Urinary bladder (tissue), 4 donors: ENCODE measurements at places on chromosomes 16 and 17. TPM values are rescaled to one million over a fixed set of nuclear protein-coding genes. Genes with fewer than 3 reads are reported as not detected.

Gene PLD6
- 2.8 TPM for total RNA-seq

Gene CLDN6
- total RNA-seq, result not detected

Gene ODAD4
- total RNA-seq, result 1.4 TPM

Gene MMP15
- total RNA-seq, result 10.6 TPM

Gene BEAN1
- 0.85 TPM for total RNA-seq

Gene RAMP2
- total RNA-seq, result 16.0 TPM

Gene CHMP6
- 13.1 TPM for total RNA-seq

Gene HOXB9
- 0.85 TPM for total RNA-seq

Gene TMEM98
- total RNA-seq, result 79.7 TPM

Gene CTRL
- total RNA-seq, result not detected

DNA sequence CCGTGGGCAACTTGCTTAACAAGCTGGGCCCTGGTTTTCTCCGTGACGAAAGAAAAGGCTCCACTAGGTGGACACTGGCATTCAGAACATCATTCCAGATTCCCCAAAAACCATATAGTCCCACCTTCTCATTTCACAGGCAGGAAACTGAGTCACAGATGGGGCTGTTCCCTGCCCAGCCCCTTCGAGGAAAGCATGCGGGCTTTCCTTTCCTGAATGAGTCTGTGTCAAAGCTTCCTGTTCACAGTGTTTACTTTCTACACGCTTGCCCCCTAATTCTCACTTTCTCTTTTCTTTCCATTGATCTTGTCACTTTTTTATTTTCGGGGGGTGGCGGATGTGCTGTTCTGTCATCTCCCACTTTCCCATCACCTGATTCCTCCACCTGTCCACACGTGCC is 10.3 kb upstream of the LGALS9 start:
- no peak for DNase-seq

DNA sequence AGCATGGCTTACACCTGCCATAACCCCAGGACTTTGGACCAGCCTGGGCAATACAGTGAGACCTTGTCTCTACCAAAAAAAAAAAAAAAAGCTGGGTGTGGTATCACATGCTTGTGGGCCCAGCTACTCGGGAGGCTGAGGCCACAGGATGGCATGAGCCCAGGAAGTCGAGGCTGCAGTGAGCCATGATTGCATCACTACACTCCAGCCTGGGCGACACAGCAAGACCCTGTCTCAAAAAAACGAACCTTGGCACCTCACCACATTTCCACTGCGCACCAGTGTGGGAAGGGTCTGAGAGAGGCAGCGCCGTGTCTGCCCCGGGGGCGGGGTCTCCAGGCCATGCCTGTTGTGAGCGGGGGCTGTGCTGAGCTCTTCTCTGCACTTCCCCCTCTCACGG is 6.3 kb downstream of the ACSF3 start:
- no peak for DNase-seq

DNA sequence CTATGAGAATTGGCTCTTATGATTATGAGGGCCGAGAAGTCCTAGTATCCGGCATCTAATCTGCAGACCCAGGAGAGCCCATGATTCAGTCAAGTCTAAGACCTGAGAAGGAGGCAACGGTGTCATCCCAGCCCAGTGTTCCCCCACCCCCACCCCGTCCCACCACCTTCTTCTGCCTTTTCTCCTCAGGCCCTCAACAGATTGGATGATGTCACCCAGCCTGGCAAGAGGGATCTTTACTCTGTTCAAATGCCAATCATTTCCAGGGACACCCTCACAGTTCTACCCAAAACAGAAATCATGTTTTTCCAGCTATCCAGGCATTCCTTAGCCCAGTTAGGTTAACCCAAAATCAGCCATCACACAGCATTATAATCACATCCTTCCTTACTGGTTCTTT is 10.0 kb upstream of the GAA start:
- DNase-seq, result no peak

- no peak for DNase-seq
These were observed 30.1 kb downstream of the HIC1 start for GRCh38 chr17:2084766-2085647.

DNA sequence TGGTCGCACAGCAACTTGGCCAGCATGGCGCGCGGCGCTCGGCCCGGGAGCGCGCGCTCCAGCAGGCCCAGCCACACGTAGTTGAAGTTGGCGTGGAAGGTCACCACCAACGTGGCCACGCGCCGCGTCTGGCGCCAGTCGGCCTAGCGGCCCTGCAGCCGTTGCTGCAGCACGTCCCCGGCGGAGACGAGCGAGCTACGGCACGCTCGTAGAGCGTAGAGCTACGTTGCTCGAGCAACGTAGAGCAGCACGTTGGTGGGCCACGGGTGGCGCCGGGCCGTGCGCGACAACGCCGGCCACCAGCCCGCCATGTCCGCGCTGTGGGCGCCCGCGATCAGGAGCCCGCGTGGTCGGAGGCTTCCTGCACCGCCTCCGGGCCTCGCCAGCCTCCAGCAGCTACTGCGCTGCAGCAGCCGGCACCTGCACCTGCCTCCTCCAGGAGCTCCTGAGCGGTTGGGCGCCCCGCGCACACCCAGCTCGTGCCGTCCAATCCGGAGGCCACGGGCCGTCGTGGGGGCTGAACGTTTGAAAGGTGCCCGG is 13.4 kb upstream of the SULT1A1 start:
- no peak for DNase-seq

DNA sequence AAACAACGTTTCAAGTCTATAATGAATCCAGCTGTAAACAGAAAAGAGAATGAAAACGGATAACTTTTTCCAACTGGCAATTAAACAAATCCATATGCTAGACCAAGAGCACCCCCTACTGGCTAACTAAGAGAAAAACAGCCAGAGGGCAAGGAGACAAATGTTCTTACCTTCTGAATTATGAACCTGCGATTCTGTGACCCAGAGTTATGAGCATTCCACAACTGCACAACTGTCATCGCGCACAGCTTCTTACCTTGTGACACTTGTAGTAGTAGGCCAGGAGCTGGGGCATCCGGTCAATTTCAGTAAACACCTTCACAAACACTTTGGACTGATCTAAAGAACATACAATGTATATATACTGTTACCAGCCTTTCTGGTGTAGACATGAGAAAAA is 18.6 kb downstream of the COG7 start:
- peak; percentile 45 for DNase-seq

DNA sequence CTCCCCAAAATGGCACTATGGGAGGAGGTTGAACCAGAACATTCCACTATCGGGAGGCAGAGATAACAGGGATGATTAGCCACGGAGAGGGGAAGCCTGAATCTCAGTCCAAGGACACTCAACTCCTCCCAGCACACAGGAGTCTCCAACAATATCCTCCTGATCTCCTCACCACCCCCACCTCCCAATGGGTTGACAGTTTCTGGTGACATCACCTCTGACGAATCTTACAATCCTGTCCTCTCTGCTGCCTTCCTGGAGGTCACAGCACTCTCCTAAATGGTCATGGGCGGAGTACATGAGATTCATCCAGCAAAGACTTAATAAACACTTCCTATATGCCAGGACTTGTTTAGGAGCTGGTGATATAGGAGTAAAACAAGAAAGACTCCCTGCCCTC is 80.9 kb downstream of the SLC6A2 start:
- no peak for DNase-seq

GRCh38 chr17:30554839-30555751 is 77.9 kb downstream of the GOSR1 start:
- no peak for DNase-seq

GRCh38 chr17:72336026-72336803 is 215.4 kb downstream of the SOX9 start:
- no peak for DNase-seq

GRCh38 chr17:45366691-45367090 is 49.9 kb upstream of the MAP3K14 start:
- no peak for DNase-seq

DNA sequence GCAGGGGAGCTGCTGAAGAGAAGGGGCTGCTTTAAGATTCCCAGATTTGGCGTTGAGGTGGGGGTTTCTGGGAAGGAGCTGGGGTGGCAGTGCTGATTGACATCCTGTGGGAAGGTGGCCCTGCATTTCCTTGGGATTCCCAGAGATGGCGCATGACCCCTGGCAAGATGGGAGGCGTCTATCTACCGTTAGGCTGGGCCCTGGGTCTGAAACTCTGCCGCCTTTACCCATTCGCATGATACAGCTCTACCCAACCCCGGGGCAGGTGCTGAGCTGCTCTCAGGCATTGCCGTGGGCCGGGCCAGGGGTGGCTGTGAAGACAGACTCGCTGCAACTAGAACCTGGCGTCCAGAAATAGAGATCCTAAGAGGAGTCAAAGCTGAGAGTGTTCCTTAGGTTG is 9.9 kb upstream of the MVD start:
- no peak for DNase-seq

- DNase-seq, result no peak
These were observed 22.0 kb upstream of the NSMCE1 start for GRCh38 chr16:27290562-27290961.

DNA sequence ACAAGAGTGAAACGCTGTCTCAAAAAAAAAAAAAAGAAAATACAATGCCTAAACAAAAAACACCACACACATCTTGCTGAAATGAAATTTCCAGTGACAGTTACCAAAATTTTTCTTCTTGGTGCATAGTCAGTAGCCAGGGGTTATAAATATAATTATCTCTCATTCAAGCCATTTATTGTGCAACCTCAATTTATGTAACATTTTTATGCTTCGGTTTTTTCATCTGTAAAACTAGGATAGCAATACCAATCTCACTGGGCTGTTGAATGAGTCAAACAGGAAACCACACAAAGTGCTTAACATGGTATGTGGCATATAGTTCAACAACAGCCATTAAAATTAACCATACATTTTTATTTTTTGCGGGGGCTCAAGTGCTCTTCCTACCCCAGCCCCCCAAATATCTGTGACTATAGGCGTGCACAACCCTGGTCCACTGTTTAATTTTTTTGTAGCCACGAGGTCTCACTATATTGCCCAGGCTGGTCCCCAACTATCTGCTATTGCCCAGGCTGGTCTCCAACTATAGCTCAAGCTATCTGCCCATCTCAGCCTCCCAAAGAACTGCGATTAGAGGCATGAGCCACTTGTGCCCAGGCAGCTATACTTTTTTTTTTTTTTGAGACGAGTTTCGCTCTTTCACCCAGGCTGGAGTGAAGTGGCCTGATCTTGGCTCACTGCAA is 2.6 kb downstream of the COG4 start:
- DNase-seq, result no peak

GRCh38 chr17:63317166-63317840 is 128.8 kb downstream of the CYB561 start:
- DNase-seq, result no peak

DNA sequence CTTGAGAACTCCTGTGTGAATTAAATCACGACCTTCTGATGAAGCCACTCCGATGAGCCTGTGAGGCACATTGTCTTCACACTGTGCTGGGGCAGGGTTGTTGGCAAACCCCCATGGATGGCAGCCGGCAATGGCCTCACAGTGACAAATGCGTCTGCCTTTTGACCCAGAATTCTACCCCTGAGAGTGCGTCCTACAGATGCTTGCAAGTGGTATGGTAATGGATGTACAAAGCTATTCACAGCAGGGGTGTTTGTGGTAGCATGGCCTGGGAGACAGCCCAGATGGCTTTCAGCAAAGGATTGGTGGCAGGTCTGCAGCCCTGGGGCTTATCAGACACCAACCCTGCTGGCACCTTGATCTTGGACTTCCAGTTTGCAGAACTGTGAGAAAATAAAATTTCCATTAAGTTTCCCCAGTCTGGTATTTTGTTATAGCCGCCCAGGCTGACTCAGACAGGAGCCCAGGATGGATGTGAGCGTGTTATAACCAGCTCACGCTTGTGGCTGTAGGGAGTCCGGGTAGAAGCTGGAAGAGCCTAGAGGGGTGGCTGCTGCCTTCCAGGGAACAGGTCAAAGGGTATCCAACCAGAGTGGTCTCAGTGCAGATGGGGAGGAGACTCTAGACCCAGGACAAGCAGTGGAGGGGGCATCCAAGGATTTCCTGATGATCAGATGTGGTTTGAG is 10.1 kb downstream of the AFMID start:
- no peak for DNase-seq

GRCh38 chr17:57504208-57504607 is 240.9 kb downstream of the CCDC182 start:
- no peak for DNase-seq

- DNase-seq, result no peak
These were observed 4.7 kb upstream of the IL17C start for GRCh38 chr16:88633684-88634140.

DNA sequence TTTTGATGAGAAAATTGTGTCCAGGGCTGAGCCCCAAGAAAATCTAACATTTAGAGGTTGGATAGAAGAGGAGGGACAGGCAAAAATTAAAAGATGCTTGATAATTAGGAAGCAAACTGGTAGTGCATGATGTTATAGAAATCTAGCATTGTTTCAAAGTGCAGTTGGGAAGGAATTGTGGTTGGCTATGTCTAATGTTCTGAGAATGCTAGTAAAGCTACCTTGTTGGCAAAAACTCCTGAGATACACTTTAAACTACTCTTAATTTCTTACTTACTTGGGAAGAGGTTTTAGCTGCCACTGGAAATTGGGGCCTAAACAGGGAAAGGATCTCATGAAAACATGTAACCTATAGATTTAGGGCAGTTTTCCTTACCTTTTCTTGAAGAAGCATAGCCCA is 48.3 kb downstream of the MAP2K4 start:
- DNase-seq, result no peak
